ENCODE measurements at places on chromosomes 16 and 17.

DNA sequence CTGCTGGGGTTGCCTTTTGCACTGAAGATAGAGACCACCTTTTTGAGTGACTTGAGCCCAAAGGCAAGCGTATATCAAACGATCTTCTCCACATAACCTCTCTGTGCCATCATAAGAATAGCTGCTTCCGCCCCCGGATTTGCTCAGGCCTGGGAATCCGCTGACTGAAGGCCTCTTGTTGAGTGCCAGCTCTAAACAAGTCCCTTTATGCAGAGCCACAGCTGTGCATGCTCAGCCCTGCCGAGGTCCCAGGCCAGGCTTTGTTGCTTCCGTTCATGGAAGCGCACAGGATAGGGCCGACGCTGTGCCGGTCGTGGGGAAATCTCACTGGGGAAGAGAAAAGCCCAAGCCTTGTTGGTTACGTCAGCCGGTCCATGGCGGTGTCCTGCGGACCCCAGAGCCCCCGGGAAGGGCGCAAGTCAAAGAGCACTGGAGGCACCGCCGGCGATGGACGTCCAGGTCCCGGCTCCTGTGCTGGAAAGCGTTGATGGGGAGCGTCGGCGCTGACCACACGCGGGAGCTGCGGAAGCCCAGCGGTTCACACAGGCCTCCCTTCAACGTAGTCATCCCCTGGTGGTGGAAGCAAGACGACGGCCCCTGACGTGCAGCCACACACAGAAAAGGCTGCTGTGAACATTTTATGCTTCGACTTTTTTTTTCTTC is 23.5 kb upstream of the RPL13 start:
- no peak for DNase-seq

GRCh38 chr16:85460252-85461021 is 152.7 kb upstream of the GSE1 start:
- DNase-seq = no peak

GRCh38 chr17:42517516-42517915 is 18.5 kb upstream of the NAGLU start:
- DNase-seq = peak; percentile 91

DNA sequence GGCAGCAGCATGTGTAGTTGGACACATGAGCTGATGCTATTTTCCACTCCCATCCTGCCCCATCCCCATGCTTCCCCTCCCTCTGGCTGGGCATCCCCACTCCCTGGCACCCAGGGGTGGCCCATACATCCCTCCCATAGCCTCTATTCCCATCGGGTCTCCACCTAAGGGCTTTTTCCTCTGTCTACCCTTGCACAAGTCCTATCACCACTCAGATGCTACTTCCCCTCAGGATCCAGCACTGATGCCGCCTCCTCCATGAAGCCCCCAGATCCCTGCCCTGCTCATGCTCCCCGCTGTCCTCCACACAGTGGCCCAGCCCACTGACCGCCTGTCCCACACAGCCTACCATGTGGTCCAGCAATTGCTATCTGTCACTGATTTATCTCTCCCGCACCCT is 15.8 kb downstream of the TRPV1 start:
- DNase-seq = no peak

GRCh38 chr17:83145358-83145738 is 65.9 kb downstream of the METRNL start:
- DNase-seq = no peak

DNA sequence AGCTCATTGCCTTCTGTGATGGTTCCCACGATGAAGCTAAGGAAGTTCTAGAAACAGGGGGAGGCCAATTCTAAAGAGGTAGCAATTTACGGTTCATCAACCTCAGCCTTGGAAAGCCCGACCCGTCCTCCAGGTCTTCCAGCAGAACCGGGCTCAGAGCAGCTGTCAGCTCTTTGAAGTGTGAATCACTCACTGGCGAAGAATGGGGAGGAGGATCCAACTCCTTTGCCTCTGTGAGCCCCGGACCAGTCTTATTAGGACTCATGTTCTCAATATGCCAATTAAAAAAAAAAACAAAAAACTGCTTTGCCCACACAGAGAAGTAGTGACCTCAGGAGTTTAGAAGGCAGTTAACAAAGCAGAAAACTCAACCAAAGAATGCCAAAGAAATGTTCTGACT is 31.4 kb downstream of the STX8 start:
- no peak for DNase-seq

- DNase-seq = peak; percentile 39
Measured at GRCh38 chr16:9798474-9798873, 383.8 kb downstream of the GRIN2A start.

- peak; percentile 97 for DNase-seq
Measured at GRCh38 chr16:54447576-54448440, 161.2 kb upstream of the IRX3 start.

DNA sequence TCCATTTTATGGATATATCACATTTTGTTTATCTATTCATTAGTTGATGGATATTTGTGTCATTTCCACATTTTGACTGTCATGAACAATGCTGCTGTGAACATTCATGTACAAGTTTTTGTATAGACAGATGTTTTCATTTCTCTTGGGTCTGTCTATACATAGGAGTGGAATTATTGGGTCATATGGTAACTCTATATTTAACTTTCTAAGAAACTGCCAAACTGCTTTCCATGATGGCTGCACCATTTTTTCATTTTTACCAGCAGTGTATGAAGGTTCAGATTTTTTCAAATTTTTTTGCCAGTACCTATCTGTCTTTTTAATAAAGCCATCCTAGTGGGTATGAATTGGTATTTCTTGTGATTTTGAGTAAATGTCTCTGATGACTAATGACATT is 15.5 kb downstream of the NFAT5 start:
- DNase-seq = no peak

GRCh38 chr17:17722081-17722905 is 41.0 kb downstream of the RAI1 start:
- DNase-seq = no peak

GRCh38 chr17:33868899-33869298 is 386.2 kb upstream of the CCL2 start:
- DNase-seq = no peak

GRCh38 chr16:8893426-8893825 is 11.3 kb downstream of the LITAFD start:
- no peak for DNase-seq

- DNase-seq = no peak
Measured at GRCh38 chr16:102060-102855, 24.2 kb downstream of the MPG start.

All from M059J (cell line).